ENCODE measurements at places on chromosomes 3 and 15.

DNA sequence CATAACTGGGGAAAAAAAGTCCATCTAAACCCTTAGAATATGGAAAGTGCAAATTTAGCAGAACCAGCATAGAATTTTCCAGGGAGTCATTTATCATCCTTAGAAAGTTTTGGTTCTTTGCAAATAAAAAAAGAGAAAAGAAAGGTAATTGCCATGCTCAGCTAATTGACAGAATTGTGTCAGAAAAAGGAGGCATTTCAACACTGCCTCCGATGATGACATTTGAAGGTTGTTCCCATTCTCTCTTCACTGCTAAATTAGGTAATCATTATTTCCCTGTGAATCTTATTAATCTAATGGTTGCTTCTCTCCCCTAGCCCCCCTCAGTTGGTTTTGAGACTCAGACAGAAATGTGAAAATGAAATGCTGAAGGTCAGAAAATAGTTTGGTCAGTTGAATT lies 139.2 kb downstream of the PDCD6IP start:
- DNase-seq: no peak

GRCh38 chr3:187136936-187137335 lies 2.4 kb downstream of the RPL39L start:
- no peak for DNase-seq

- no peak for DNase-seq
Measured at GRCh38 chr3:170458285-170458684, 39.6 kb downstream of the CLDN11 start.

DNA sequence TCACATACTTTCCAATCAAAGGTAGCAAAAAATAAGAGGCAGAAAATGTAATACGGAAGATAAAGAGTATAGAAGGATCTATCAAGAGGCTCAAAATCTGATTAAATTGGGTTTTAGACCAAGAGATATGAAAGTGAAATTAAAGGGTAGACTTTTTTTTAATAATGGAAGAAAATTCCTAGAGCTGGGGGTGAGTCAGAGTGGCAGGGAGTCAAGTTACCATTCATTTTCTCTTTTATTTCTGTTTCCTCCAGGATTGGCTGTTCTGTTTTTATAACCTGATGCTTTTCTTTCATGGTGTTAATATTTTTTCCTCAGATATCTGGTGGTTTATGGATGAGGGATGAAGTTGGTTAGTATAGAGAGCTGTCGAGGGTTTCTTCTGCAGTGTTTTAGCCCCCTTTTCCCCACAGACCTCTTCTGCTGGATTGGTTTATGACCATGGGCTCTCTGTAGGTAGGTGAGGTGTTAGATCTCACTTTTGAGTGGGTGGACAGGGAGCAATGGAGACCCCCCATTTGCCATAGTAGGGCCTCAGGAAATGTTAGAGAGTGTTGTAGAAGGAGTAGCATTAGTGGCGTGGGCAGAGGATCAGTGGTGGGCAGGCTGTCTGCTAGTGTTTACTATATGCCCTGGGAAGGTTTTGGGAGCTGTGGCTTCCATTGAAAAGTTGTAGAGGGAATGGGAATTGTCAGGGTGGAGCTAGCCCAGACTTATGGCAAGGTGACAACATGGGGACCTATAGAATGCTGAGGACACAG lies 201.6 kb upstream of the GOLGA6L4 start:
- no peak for DNase-seq

GRCh38 chr15:79989682-79990081 lies 18.7 kb upstream of the BCL2A1 start:
- no peak for DNase-seq

- DNase-seq: no peak
Measured at GRCh38 chr3:150317469-150317868, 90.6 kb upstream of the TSC22D2 start.

GRCh38 chr3:183534249-183534648 lies 21.3 kb downstream of the KLHL6 start:
- DNase-seq: no peak

DNA sequence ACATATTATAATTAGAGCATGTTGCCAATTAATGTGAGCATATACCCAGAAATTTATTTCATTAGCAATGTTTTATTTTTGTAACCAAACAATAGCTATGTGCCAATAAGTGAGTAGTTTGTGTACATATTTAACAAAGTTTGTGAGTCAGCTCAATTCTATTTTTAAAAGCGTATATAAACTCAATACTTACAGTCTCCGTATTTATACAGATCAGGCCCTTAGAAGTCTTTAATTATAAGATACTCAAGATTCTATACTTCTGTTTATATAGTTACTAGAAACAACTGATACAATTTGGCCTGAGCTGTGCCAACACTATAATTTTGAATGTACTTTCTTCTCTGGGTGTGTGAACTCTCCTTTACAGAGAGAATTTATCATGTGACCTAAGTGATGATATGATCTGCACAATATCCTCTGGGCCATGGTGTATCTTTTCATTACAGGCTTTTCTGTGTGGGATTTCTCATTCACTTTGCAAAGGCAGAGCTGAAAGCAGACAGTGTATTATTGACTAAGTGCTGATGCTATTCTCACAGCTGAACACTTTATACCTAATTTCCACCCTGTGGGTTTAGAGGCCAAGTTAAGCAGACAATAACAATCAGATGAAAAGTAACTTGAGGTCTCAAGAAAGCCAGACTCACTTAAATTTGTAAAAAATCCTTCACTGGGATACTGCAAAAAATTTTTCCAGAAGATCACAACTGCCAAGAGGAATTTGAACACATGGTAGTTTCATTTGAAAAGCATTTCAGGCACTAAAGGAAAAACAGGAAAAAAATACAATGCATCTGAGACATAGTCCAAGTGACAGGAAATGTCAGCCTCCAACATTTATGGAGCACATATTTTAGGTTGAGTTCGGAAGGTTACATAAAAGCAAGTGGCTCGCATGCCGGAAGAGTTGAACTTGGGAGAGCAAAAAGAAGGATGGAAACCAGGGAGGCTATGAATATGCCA lies 277.9 kb upstream of the SEMA6D start:
- no peak for DNase-seq

DNA sequence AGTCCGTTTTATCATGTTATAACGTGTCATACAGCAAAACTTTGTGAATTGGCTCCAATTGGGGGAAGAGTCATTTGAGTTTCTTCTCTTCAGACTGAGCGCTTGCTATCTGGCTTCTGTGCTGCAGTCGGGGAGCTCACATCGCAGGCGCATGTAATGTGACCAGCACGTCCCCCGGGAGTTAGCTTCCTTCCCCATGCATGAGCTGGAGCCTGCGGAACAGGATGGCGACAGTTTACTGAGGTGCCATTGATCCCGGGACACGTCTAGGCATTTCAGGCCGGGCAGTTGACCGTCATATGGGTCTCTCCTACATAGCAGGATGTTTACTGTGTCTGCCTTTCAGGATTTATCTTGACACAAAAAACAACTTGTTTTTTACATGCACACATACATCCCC lies 44.8 kb downstream of the CMTM8 start:
- no peak for DNase-seq

GRCh38 chr3:99012051-99012450 lies 110.6 kb upstream of the DCBLD2 start:
- DNase-seq: no peak

DNA sequence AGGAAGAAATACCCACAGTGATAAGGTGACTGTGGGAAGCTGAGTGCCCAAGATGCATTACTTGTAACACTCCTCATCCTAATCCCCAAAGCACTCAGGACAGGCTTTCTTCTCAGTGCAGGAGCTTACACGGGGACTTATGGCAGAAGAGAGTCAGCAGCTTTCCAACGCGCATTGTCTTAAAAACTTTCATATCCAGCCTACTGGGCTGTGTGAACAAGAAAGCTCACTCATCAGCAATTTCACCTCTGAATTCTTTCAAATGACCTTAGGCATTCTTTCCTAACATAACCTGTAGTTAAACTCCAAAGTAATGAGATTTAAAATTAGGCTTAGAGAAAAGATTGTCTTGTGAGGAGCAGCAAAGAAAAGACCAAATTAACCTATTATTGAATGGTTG lies 132.3 kb downstream of the KCNAB1 start:
- no peak for DNase-seq

- DNase-seq: no peak
Measured at GRCh38 chr3:156694536-156694935, 20.1 kb downstream of the TIPARP start.

DNA sequence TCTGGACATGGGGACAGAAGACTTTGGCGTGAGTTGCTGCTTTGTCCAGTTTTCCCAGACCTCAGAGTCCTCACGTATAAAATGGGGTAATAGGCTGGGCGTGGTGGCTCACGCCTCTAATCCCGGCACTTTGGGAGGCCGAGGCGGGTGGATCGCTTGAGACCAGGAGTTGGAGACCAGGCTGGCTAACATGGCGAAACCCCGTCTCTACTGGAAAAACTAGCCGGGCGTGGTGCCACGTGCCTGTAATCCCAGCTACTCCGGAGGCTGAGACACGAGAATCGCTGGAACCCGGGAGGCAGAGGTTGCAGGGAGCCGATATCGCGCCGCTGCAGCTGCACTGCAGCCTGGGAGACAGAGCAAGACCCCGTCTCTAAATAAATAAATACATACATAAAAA lies 22.7 kb upstream of the IGF1R start:
- DNase-seq: no peak

DNA sequence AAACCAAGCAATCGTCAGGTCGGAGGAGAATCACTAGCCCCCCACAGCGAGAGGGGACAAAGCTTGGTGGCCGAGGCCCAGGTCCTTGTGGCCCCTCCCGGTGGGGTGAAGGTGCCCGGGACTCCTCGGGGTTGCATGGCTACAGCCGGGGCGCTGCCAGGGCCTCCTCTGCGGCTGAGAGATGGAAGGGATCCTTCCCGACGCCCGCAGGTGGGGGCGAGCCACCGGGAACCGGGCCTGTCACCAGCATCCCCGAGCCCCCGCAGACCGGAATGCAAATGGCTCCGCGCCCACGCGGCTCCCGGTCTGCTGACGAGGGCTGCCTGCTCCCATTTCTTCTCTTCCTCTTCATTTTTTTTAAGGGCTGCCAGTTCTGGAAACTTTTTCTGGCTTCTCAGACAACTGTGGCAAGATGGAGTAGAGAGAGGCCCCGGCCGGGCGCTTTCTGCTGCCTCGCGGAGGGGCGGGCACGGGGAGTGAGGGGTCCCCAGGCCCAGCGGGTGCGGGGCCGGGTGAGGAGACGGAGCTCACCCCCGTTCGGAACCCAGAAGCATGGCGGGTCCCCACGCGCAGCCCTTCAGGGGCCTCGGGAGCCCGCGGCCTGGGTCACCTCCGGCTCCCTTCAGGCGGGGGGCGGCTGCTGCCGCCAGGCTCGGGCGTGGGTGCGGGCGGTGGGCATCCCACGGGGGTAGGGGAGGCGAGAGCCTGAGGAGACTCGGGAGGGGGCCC lies 27.5 kb downstream of the MELTF start:
- no peak for DNase-seq

- no peak for DNase-seq
Measured at GRCh38 chr3:195440379-195440778, 2.4 kb downstream of the ACAP2 start.

GRCh38 chr3:66453651-66454463 lies 47.0 kb downstream of the LRIG1 start:
- DNase-seq: no peak

GRCh38 chr3:107493134-107493533 lies 29.6 kb upstream of the BBX start:
- no peak for DNase-seq
